Central memory CD4-positive, alpha-beta T cell (primary cell): ENCODE measurements at places on chromosomes 6 and 20.

GRCh38 chr6:90765491-90765890 is 178.6 kb upstream of the MAP3K7 start:
- no peak for DNase-seq

DNA sequence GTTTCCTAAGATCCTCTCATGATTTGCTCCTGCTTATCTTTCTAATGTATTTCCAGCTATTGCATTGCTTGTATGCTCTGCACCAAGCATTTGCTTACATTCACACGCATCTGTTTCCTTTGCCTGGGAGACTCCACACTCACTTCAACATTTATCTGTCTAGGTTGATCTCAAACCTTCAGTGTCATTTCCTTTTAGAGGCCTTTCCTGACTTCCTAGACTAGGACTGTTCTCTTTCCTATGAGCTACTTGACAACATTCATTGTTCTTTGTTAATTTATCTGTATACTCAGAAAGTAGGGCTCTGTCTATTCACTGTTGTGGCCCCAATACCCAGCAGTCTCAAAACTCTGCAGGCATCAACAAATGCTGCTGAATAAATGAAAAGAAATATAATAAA is 84.4 kb downstream of the WASF1 start:
- no peak for DNase-seq

DNA sequence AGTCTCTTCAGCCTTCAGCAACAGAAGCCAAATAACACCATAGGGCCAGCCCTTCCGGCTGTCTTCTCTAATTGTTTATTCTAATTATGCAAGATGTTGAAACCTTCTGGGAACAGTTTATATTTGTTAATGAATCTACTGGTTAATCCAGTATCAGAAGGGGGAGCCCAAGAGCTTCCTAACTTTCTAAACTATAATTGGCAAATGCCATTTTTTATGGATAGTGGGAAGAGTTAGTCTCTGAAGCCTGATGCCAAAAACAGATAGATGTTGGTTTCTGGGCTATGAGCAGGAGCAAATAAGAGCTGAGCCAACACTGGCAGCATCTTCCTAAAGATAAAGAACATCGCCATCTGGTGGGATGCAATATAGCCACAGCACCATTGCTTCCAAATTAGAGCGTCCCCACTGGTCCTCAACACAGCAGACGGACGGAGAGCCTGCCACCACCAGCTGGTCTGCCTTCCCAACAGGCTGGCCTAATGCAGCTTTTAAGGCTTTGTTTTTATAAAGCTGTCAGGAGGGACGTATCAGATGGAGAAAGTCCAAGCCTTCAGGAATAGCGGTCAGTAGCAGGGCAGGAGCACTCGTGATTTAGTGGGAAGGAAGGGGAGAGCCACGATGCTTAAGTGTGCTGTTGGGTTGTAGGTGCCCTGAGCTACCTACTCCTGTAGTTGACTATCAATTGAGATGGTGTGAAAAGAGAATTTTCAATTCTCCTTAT is 118.8 kb downstream of the RALGAPA2 start:
- no peak for DNase-seq

DNA sequence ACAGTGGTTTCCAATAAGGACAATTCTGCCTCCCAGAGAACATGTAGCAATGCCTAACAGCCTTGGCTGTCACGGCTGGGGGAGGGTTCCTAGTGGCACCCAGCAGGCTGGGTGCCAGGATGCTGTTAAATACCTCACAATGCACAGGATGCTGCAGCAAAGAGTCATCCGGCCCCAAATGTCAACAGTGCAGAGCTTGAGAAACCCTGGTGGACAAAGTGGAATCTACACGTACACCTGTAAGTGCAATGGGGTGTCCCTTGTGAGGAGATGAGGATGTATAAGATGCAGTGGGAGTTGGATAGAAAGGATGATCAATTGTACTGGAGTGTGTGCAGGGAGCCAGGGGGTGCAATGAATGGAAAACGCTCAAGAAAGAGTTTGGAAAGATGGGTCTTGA is 142.4 kb downstream of the FNDC1 start:
- DNase-seq, result no peak

GRCh38 chr20:44650771-44651433 is 597 bp downstream of the ADA start:
- DNase-seq, result peak; percentile 34

- peak; percentile 24 for DNase-seq
These were observed 24.0 kb downstream of the FGD2 start for GRCh38 chr6:37029249-37029971.

GRCh38 chr20:56458206-56458821 is 10.1 kb upstream of the RTF2 start:
- no peak for DNase-seq

- no peak for DNase-seq
These were observed 88.8 kb upstream of the NFATC2 start for GRCh38 chr20:51631011-51631950.

DNA sequence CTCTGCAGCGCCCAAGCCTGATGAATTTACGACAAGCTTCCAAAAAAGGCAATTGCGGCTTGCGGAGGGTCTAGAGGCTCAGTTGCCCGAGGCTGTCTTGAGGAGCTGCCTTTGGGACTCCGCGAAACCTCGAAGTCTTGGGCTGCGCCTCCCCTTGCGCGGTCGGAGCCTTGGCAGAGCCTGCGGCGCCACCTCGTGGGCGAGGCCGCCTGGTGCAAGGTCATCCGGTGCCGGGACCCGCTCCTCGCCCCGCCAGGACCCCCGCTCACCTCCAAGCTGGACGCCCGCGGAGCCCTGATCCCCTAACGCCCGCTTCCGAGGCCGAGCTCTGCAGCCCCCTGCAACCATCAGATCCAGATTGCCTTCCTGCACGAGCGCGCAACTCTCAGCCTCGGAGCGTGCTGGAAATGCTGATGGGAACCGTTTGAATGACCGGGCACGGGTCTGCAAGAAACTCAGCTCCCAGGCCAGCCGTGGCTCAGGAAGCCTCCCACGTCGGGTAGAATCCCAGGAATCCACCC is 14.9 kb upstream of the FAM210B start:
- DNase-seq, result no peak

DNA sequence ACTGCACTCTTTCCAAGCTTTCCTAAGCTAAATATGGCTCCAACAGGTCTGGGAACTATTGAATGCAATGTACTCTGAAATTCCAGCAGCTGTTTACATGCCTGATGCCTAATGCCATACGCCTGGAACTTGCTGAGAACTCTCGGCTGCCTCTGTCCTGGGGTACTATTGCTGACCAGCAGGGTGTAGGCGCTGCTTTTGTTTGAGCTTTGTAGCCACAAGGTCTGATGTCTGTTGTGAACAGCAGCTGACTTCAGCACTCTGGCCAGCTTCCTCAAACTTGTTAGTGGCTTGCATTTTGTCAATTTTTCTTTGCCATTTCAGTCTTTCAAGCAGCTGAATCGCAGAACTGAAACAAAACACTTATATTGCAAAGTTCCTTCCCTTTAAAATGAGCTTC is 26.7 kb downstream of the SAYSD1 start:
- DNase-seq, result no peak

DNA sequence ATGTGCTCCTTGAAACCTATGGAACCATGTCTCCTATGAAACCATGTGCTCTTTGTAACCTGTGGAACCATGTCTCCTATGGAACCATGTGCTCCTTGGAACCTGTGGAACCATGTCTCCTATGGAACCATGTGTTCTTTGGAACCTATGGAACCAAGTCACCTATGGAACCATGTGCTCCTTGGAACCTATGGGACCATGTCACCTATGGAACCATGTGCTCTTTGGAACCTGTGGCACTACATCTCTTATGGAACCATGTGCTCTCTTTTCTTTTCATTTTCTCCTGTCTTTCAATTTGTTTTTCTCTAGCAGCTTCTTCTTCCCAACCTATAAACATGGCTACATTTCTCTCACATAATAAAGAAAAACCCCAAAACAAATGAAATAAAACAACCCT is 11.9 kb upstream of the CCN2 start:
- DNase-seq, result no peak

DNA sequence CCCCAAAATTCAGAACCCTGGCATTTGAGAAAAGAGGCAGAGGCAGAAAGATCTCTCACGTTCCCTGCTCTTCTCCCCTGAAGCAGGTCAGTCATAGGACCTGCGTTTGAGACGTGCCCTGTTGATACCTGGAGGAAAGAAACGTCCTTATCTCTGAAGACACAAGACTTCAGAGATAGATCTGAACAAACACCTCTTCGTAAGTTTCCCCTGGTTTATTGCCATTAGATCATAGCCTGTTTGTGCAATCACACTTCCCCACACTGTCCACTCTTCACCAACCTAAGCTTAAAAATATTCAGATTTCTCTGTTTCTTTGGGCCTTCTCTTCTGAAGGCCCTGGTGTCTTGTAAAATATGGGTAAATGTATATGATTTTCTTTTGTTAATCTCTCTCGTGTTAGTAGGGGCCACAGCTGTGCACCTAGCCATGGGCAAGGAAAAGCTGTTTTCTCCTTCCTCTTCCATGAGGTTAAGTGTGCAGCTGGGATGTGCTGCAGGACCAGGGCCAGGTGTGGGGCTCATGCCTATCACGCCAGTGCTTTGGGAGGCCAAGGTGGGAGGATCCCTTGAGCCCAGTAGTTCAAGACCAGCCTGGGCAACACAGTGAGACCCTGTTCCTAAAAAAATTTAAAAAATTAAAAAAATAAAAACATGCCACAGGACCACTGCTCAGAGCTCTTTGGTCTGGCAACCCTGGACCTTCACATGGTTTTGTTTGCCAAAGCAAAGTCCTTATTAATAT is 4.7 kb upstream of the SLC22A2 start:
- DNase-seq, result no peak

GRCh38 chr6:77040568-77041195 is 422.6 kb downstream of the HTR1B start:
- DNase-seq, result no peak

GRCh38 chr6:35015476-35015875 is 125.7 kb downstream of the TCP11 start:
- no peak for DNase-seq

GRCh38 chr6:116393430-116393829 is 22.7 kb downstream of the DSE start:
- DNase-seq, result no peak

DNA sequence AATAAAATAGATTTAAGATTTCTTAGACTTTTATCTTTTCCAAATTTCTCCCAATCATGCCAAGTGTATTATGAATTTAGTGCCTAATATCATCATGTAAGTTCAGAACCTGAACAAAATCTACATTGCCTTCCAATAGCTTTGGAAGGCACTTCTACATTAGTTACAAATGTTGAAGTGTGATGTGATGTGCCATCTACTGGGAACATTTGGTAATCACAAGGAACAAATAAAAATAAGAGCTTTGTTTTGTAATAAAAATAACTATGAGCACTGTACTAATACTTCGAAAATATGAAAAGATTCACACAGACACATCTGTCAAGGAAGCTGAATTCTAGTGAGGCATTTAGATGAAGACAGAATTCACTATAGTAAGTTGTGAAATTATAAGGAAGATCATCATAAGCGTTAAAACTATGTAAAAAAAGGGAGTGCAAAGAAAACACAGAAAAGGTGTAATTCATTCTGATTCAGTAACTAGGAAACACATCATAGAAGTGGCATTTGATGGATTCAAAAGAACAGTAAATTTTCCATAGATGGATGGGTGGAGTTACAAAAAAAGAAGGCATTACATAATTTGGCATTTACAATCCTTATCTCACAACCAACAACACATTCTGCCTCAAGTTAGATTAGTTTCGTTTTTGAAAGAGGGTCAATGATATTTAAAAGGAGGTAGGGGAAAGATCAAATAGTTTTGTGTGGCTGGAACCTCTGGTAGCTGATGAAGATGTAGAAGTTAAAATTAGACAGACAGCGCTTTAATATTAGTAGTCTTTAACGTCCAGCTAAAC is 161.0 kb downstream of the ASCC3 start:
- no peak for DNase-seq

DNA sequence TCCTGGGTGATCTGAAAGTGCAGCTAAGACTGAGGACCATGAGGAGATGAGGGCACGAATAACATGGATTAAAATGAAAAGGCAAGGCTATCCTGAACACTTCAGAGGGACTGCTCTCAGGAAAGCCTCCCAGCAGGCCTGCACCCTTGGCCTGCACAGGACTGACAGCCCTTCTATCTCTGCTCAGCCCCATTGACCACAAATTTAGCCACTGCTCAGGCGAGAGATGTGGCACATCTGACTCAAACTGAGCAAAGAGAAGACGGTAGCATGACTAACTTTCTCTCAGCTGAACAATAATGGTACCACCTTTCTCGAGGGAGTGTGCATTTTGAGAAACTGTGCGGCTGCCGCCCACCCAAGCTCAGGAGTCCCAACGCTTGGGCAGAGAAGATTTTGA is 257.5 kb downstream of the ADGB start:
- no peak for DNase-seq

DNA sequence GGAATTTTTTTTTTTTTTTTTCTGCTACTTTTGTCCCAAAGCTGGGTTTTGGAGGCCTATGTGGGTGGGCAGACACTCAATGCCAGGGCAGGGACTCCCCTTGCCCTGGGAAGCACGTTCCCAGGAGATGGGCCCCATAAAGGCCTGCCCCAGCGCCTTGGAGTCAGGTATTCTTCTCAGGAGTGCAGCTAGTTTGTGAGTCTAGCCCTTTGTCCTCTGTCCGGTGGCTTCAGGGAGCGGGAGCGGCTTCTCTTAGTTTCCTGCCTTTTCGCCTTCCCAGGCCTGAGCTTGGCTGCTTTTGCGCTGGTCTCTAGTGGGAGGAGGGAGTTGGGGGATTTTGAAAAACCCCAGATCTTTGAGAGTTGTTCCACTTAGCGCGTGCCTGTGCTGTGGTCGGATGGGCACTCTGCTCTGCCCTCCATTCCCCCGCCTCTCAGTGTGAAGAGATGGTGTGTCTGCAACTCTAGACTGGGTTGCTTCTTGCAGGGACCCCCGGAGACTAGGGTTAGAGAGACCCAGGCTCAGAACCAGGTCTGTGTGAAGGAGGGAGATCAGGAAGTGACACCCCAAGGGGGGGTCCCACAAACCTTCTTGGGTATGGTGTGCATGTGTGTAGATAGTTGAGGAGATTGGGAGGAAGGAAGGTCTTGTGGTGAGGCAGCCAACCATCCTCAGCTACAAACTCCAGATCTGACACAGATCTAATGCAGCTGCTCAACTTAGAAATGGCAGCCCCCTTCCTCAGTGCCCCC is 1.3 kb downstream of the PLCG1 start:
- peak; percentile 57 for DNase-seq

GRCh38 chr6:140370441-140370840 is 996.0 kb upstream of the CITED2 start:
- no peak for DNase-seq

DNA sequence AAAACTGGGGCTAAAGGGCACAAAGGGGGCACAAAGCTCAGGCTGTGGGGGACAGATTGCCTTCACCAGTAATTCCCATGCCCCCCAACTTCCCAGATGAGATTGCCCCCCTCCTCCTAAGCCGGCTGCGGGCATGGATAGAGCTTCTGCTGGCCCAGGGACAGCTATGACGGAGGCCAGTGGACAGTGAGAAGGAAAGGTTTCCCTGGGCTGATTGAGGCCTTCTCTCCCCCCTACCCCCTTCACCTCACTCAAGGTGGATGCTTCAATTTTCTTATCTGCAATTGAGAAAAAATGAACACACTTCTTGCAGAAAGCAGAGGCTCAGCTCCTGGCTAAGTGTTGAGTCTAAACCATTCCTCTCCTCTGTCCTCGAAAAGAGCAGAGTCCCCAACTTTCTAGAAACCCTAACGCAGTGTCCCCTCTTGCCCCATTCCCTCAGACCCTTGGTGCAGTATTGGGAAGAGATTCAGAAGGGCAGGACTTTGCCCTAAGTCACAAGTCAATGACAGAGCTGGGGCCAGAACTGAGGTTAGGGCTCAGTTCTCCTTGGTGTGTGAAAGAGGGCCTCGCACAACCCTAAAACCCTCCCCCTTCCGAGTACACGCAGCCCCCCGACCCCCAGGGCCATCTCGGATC is 808 bp downstream of the SDC4 start:
- DNase-seq, result no peak
